ENCODE measurements at places on chromosomes 1 and 21.

DNA sequence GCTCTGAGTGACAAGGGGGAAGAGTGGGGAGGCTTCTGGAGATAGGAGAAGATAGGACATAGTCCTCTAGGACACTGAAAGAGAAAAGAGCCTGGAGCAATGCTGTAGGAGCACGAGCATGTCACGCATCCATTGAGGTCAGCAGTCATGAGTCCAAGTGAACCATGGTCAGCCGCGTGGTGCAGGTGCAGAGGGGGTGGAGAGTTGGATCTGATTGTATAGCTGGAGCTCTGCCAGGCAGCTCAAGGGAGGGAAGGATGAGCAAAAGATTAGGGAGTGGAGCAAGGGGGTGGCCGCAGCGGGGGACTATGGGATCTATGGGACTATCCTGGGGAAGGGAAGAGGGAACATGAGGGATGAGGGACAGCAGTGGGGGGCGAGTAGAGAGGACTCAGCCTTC, 14.0 kb downstream of the PADI1 start:
- DNase-seq = no peak

DNA sequence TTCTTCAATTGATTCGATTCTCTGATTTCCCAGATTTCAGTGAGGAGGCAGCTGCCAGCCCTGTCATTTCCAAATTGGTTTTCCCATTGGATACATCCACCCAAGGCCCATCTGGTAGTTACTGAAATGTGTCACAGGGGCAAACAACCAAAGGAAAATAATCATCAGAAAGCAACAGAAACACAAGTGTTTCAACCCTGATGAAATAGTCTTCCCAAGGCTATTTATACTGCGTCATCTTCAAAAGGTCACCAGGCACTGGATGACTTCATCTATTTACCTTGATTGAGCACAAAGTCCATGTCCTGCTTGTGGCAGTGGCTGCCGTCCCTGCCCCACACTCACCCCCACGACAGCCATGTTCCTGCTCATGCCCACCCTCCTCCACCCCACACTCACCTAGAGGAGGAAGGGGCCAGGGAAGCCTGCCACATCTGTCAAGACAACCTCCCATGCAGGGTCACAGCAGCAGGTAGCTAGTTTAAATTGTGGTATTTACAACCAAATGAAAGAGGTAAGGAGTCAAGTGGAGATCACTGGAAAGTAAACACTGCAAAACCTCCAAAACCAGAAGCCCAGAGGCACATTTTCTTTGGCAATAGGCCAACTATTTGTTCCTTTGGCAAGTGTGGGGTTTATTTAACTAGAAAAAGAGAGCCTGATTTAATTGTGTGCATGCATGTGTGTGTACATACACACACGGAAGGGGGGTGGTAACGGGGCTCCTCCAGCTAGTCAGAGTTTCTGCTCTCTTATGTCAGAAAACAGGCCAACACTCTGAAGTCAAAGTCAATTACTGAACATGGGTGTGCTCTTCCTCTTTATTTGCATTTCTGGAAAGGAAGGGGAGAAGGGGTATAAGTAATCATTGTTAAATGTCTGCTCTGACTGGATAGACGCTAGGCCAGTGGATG, 49.5 kb upstream of the RAB4A start:
- DNase-seq = no peak

DNA sequence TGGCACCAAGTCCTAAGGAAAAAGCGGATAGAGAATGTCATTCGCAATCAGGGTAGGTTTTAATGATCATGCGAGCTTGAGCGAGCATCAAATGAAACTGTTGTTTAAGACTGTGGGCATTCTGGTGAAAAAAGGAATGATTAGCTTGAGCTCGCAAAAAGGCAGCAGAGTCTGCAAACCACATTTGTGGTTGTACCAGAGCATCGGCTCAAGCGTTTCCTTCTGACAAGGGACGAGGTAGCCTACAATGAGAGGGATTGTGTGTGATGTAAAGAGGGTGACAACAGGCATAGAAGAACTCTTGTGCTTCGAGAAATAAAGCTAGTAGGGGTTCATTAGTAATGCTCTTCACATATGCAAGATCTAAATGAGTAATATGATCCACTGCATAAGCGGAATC, 11.1 kb upstream of the CD48 start:
- DNase-seq = no peak

DNA sequence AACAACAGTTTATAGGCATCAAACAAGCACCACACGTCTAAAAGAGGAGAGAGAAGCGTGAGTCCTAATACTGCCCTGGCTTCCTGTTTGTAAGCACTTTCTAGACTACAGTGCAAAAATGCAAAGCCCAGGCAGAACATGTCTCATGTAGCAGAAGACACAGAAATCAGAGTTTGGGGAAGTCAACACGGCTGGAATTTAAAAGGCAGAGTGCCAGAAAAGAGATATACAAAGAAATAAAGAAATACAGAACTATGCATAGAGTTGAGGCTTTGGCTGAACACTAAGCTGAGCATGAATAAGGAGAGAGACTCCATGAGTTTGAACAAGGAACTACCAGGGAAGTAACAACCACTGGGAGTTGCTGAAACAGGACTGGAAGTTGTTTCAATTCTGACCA, 566.6 kb upstream of the NR5A2 start:
- DNase-seq = no peak

DNA sequence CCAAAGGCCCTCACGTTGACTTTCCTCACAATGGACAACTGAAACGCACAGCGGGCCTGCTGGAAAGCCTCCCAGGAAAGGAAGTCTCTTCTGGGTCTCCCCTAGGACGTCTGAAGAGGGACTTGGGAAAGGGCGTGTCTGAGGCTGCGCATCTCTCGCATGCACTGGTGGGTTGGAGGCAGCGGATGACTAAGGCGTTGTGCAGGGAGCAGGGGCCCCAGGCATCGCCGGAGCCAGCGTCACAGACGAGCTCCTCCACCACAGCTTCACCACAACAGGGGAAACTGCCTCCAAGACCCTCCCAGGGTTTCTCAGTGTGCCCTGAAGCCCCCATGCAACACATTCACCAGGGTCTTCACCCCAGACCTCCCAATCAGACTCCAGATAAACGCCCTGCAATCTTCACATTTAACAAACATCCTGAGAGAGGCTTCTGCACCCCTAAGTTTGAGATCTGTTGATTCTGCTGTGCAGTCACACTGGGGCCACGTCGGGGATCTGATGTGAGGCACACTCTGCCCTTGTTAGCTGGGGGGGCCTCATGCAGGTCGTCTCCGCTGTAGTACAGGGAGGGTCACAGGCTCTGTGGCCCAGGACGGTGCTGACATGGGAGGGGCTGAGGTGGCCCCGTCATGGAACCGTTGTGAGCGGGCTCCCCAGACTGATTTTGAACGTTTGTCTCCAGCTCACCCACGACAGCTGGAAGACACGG, 7.0 kb upstream of the TFF1 start:
- DNase-seq = no peak

DNA sequence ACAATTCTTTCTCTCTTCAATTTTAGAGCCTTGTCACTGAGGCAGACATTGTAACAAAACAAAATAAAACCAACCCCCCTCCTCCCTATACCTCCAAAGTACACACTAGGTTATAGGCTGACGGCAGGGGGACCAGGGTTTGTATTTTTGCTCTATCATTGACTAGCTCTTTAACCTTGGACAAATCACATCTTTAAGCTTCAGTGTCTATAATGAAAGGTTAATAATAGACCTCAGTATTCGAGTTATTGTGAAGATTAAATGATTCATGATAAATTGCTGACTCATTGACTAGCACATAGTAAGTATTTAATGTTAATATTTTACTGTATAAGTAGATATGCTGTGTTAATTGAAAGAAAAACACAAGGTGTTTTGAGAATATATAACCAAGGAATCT, 1267.6 kb upstream of the ADGRL2 start:
- DNase-seq = no peak

- DNase-seq = no peak
Observed at GRCh38 chr1:11431941-11432507, 46.9 kb upstream of the DISP3 start.

GRCh38 chr1:76257823-76258222, 183.3 kb downstream of the ST6GALNAC3 start:
- no peak for DNase-seq

DNA sequence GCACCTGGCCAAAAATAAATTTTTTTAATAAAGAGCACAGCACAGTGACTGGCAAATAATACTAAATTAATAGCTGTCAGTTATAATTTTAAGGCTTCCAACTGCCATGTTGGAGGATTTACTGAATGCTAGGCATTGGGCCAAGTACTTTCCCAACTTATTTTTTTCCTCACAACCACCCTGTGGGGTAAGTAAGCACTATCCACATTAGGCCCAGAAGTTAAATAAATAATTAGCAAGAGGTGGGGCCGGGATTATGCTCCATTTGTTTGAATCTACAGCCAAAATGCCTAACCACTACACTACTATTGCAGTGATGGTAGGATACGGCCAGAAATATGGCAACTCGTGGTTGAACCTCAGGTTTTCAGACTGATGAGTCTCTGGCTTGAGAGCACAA, 4.6 kb upstream of the TRNAU1AP start:
- no peak for DNase-seq

DNA sequence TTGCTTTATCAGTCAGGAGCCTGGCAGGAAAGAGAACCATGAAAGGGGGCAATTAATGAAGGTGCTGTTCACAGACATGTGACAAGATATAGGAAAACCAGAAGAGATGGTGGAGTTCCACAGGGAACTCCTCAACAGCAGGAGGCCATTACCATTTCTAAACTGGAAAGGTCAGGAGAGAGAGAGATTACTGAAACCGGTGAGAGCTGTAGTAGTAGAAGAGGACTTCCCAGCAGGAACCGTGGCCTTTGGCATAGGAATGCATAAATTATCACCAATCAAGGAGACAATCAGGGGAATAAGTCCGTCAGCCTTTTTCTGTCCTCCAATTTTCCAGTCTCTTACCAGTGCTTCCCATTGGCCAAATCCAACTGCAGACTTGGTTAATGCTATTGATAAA, 23.0 kb upstream of the ABCD3 start:
- DNase-seq = no peak

DNA sequence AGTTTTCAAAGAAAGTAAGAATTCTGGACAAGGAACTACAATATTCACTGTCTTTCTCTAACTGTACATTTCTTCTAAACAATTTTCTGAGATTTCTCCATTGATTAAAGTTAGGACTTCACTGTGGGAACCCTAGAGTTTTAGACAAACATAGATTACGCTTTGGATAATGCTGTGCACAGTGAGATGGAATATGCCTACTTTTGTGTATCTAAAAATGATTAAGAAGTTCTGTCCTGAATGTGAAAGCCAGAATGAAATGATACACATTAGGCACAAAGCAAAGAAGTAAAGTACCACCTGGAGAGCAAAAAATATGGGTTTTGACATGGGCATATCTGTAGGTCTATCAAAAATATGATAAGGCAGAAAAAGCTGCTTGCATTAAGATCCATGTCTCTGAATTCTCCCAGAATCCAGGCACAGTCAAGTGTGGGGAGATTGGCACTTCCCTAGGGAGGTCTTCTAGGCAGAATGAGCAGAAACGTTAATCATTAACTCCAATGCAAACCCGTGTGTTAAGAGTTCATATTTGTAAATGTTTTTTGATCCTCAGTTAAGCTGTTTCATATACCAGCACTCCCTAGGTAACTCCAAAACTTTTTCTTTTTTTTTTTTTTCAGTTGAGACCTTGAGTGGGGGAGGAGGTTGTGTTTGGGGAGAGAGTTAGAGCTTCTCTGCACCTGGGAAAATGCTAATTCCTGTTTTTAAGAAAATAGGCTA, 467.1 kb downstream of the LMO4 start:
- DNase-seq = no peak

GRCh38 chr1:156627313-156627880, 8.2 kb downstream of the HAPLN2 start:
- DNase-seq = no peak

- DNase-seq = no peak
Observed at GRCh38 chr1:71193153-71193552, 112.3 kb upstream of the ZRANB2 start.

DNA sequence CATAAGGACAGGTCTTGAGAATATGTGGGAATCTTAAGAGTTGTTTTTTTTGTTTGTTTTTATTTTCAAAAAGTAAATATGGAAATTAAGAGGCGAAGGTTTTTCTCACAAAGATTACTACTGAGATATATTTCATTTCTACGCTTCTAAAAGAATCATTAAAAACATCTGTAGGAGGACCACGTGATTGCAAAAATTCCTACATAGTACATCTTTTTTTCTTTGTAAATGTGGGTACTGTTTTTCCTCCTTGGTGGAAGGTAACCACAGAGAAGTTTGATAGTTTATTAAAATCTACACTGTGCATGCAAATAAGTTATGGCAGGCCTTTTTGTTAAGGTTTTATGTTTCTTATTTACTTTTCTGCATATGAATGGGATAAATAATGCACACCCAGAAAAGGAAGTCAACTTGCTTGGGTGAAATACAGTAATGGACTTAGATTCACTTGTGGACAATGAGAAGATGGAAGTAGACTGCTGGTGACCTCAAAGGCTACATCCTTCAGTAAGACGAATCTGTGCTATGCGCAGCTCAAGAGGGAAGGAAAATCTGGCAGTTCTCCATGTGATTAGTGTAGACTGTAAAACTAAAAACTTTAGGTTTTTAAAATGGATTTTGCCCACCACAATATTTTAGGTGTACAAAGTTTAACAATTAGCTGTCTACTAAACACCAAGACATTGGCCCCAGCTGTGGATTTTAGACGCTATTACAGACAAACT, 2.0 kb downstream of the AK5 start:
- no peak for DNase-seq

GRCh38 chr1:5562769-5563168, 429.5 kb downstream of the NPHP4 start:
- peak; percentile 26 for DNase-seq

GRCh38 chr1:13749543-13750341, 49.8 kb downstream of the PRDM2 start:
- peak; percentile 80 for DNase-seq

- DNase-seq = no peak
Observed at GRCh38 chr1:212633161-212633560, 24.6 kb downstream of the ATF3 start.

DNA sequence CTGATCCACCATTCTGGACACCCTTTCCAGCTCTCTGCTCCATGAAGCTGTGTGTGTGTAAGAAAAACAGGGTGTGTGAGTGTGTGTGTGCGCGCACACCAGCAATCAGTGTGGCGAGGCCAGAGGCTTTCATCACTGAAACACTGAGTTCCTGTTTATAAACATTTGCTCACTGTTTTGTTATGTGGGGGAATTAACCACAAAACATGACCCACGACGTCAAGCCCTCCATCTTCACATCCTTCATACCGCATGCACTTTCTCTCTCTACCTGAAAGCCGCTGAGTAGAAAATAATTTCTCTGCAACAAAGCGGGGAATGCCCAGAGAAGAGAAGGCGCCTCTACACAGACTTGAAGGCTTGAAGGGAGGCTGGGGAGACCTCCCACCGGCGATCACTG, 148.9 kb upstream of the IRF2BP2 start:
- no peak for DNase-seq
